ENCODE measurements at places on chromosomes 5 and 9. TPM values are rescaled to one million over a fixed set of nuclear protein-coding genes. Genes with fewer than 3 reads are reported as not detected.

The SRD5A1 gene
- not detected for polyA plus RNA-seq

DNA sequence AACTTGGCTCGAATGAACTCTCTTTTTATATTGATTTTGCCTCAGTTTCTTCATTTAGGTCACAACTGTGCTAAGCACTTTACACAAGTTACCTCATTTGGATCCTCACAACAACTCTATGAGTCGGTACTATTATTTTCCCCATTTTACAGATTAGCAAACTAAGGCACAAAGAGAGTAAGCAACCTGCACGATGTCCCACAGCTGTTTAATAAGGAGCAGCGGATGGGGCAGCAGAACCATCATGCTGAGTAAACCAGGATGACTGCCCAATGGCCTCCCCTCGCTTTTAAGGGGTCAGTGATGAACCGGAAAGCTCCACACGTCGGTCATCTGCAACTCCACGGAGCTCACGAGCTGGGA, 607 bp downstream of the PRELID2 start:
- no peak for DNase-seq

The IFNA13 gene
- not detected for polyA plus RNA-seq

The PCDHGA8 gene
- polyA plus RNA-seq, result 0.58 TPM

GRCh38 chr5:62786099-62786498, 207.5 kb downstream of the LRRC70 start:
- DNase-seq, result no peak

DNA sequence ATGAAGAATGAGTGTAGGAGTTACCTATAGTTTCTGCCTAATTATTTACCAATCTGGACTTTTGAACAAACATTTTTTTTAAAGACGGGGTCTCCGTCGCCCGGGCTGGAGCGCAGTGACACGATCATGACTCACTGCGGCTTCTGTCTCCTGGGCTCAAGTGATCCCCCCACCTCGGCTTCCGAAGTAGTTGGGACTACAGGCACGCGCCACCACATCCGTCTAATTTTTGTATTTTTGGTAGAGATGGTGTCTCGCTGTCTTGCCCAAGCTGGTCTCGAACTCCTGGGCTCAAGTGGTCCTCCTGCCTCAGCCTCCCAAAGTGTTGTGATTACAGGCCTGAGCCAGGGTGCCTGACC, 1.5 kb downstream of the CTNNA1 start:
- DNase-seq, result no peak

GRCh38 chr9:17531642-17532254, 47.1 kb upstream of the SH3GL2 start:
- DNase-seq, result peak; percentile 41

DNA sequence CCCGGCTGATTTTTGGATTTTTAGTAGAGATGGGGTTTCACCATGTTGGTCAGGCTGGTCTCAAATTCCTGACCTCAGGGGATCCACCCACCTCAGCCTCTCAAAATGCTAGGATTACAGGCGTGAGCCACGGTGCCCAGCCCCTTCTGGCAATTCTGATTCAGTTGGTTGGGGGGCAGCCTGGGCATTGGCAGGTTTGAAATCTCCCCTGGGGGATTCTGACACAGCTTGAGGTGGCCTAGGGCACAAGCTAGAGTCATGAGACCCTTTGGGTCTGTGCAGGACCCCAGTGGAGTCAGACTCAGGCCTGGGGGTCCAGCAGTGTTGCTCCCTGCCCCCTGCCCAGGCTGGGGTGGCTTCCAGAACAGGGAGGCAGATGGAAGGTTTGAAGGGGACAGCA, 239.8 kb downstream of the PBX3 start:
- no peak for DNase-seq

The CXXC5 gene
- 111 TPM for polyA plus RNA-seq

The S100Z gene
- 0.24 TPM for polyA plus RNA-seq

GRCh38 chr9:4760122-4760521, 19.1 kb upstream of the AK3 start:
- DNase-seq, result no peak

The KCNV2 gene
- 0.15 TPM for polyA plus RNA-seq

- DNase-seq, result peak; percentile 31
Measured at GRCh38 chr5:111280282-111280951, 56.2 kb downstream of the CAMK4 start.

DNA sequence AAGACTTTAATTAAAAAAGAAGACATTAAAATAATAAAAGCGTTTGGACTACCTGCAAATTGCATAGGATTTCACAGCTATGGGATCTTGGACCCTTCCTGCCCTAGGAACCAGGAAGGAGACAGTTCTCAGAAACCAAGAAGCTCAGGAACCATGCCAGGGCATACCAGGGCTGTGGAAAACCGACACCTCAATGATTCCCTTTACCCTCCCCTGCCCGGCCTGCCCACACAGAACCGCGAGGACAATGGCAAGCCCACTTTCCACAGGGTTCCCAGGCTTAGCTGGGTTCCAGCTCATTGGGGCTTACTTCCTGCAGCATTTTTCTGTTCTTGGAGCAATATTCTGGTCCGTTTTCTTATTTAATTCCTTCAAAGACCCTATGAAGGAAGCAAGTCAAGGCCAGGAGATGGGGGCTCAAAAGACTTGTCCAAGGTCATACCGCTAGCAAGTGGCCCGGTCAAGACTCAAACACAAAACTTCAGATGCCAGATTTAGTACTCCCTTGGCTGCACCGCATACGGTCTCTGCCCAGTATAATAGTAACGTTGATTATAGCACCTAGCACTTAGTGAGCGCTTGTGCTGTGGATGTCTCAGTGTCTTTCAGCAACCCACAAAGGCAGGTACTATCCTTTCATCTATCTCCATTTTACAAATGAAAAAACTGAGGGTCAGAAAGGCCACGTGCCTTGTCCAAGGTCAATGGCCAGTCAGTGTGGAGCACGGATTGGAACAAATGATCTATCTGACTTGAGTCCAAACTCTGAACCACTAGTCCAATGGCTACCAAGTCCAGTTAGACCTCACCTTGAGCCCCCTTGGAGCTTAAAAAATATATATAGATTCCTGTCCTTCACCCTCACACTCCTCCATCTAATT, 6.8 kb downstream of the FAT2 start:
- no peak for DNase-seq

GRCh38 chr9:132697230-132697629, 27.0 kb downstream of the GTF3C4 start:
- DNase-seq, result no peak

The AKNA gene
- 11.8 TPM for polyA plus RNA-seq

- no peak for DNase-seq
Measured at GRCh38 chr9:35832814-35833213, 3.8 kb downstream of the TMEM8B start.

DNA sequence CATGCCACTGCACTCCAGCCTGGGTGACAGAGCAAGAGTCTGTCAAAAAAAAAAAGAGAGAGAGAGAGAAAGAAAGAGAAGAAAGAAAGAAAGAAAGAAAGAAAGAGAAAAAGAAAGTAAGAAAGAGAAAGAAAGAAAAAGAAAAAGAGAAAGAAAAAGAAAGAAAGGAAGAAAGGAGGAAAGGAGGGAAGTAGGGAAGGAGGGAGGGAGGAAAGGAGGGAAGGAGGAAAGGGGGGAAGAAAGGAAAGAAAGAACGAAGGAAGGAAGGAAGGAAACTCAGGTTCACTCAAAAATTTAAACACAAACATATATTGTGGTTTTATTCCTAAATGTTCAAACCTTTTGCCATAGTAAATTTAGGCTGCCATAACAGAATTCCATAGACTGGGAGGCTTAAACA, 453.0 kb downstream of the SLCO4C1 start:
- DNase-seq, result no peak

The PCDHGA10 gene
- 1.6 TPM for polyA plus RNA-seq

DNA sequence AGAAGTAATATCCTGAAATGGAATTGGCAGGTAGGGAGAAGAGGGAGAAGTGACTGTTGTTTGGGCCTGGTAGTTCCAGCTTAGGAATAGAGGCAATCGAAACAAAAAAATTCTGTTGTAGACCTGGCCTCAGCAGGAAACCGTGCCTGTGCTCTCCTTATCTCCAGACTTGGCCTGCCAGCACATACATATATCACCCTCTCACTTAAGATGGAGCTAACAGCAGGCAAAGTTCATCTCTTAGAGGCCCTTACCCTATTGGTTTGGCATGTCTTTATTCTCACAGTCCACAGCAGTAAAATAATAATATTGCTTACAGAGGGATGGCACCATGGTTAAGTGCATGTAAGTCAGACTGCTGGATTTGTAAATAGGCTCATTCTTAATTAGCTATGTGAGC, 19.6 kb upstream of the TNC start:
- DNase-seq, result no peak

- no peak for DNase-seq
Measured at GRCh38 chr5:14678773-14679334, 14.3 kb downstream of the OTULIN start.

DNA sequence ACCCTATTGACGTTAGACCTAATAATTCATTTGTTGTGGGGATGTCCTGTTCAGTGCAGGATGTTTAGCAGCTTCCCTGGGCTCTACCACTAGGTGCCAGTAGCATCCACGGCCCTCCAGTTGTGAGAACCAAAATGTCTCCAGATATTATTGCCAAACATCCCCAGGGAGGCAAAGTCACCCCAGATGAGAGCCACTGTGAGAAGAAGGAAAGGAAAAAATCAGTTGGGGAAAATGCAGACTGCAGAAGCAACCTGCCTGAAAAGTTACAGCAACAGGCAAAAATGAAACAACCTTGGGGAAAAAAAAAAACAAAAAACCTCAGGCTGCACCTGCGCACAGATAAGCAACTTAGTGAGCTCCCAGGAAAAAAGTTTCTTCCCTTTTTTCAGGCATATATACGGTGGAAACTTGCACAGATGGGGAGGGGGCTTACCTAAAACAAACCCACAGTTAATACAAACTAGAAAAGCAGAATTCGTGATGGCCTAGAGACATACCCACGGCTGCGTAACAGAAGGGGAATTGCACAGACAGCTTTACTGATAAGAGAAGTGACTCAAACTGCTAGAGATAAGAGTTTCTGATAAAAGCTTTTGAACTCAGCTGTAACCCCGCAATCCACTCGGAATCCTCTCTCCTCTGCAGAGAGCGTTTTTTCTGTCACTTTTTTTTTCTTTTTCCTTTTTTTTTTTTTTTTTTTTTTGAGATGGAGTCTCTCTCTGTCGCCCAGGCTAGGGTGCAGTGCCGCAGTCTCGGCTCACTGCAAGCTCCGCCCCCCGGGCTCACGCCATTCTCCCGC, 29.8 kb upstream of the FBP1 start:
- DNase-seq, result peak; percentile 35

The PPP1R2B gene
- not detected for polyA plus RNA-seq

DNA sequence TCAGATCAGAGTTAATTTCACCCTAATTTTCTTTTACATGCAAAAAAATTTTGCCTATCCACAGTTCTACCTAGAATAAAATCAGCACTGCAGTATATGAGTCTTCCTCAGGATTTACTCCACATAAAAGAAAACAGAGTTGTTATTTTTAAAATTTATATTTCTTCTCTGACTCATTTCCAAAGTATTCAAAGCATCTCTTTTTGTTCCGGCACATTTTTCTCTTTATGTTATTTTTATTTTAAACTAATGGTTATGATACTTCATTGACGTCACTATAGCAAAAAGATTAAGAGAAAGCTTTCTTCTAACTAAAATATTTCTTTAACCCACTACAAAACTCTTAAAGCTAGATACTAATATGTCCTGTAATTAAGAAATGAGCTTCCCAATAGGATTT, 590.4 kb downstream of the PRELID2 start:
- DNase-seq, result no peak

DNA sequence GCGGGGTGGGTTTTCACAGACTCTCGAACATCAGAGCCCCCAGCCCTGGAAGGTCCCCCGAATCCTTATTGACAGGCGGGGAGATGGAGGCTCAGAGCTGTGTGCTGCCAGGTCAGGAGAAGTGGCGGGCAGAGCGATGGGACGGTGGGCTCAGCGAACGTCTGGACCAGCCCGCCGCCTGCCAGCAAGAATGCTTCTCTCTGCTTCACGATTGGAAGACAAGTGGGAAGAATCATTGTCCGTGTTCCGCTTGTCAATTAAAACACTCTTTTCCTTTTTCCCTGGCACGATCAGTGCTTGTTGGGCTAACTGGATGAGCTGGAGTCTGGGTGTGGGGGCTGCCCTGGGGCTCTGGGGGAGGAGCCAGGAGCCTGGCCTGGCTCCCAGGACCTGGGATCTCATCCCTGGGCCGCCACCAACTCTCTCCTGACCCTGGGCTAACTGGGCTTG, 1.6 kb downstream of the COL5A1 start:
- DNase-seq, result no peak
